Stimulated activated CD8-positive, alpha-beta memory T cell treated with anti-CD3 and anti-CD28 coated beads, Interleukin-7, amount 100 ng/mL, for 24 hours (primary cell): ENCODE measurements at places on chromosomes 7 and 10.

- DNase-seq: no peak
Observed at GRCh38 chr7:13731643-13732042, 257.8 kb downstream of the ETV1 start.

DNA sequence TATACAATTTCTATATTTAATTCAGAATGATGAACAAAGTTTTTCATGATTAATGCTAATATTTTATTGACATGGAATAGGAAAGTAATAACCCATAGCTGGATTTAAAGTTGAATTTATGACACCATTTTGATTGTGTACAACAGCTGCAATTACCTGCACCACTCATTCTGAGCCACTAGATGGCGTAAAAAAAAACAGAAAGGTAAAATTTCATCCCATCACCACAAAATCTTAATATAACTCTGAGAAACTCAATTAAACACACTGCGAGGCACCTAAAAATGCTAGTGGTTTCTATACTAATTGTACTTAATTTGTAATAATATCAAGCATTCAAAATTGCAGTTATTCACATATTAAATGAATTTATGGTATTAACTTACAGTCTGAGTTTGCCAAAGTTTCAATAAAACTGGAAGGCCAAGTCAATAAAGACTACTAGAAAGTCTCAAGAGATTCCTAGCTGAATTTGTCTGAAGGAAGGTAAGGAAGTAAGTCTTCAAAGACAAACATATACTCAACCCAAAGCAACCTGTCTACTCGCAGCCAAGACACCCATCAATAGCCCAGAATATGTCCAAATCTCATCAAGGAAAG lies 182.5 kb downstream of the SKAP2 start:
- no peak for DNase-seq

GRCh38 chr10:11261687-11262493 lies 244.2 kb downstream of the CELF2 start:
- DNase-seq: no peak

GRCh38 chr7:18515067-18515466 lies 19.5 kb downstream of the HDAC9 start:
- DNase-seq: no peak

GRCh38 chr10:129075508-129075907 lies 391.5 kb upstream of the MGMT start:
- no peak for DNase-seq

GRCh38 chr7:151311294-151311864 lies 30.2 kb upstream of the NUB1 start:
- DNase-seq: no peak

DNA sequence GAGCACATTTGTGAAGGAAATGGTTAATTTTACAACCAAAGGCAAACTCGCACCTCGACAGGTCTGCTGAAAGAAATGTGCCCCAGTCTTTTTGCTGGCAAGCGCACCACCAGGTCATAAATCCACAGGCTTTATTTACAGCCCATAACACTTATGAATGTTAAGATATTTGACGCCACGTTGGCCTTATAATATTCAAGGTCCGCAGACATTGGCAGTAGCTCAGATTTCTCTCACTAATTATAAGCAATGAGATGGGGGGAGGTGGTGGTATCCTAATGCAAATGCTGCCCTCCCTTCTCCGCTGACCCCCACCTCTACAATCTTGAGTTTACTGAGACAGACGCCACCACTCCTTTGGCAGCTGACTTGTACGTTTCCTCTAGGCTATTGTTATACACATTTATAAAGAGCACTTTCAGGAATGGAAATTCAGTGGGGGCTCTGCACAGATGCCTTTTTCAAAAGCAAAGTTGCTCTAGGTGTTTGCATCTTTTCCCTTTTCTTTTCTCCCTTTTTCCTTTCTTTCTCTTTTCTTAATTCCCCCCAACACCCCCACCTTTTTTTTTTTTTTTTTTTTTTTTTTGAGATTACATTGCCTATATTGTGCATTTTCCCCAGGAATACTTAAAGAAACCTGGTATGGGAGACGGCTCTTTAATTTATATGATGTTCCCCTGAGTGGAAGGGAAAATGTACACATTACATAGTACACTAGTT lies 6.7 kb downstream of the TCF7L2 start:
- DNase-seq: no peak

DNA sequence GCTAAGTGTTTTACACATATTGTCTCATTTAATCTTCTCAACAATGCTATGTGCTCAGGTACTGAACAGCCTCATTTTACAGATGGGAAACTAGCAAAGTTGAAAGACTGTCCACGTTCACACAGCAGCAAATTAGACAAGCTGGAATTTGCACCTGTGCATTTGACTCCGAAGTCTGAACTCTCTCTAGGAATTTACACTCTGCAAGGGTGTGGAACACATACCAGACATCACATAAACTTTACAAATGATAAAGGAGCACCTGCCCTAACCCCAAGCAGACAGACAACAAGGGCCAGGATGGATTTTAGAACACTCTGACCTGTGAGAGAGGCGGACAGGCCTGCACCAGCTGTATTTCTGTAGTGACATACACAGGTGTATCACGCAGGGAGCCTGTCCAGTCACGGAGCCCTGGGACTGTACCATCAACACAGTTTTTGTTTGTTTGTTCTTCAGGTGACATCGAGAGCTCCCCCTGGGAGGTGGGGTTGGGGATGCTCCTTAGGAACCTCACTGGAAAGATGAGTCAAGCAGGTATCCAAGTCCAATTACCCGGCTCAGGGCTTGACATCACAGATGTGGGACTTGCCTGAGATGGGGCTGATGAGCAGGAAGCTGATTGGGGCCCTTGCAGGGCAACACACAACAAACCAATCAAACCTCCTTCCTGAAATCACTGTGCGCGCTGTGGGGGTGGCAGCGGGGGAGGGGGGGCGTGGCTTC lies 31.0 kb downstream of the MKI67 start:
- DNase-seq: peak; percentile 9

GRCh38 chr7:44602576-44602910 lies 3.9 kb upstream of the OGDH start:
- no peak for DNase-seq

DNA sequence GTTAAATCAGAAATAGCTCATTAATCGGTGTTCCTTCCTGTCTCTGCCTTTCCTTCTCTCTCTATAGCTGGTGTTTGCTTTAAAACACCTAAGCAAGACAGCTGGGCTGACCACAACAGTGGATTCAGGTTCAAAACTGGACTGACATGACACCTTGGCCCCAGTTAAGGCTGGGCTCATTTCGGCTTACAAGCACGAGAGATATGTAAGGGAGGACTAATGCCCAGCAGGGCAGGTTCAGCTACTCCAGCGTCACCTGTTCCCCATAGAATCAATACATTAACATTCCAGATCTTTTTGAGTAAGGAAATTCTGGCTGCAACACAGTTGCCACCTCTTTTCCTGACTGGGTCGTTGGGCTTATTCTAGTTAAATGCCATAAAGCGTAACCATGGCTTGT lies 323.0 kb upstream of the AOAH start:
- DNase-seq: no peak

DNA sequence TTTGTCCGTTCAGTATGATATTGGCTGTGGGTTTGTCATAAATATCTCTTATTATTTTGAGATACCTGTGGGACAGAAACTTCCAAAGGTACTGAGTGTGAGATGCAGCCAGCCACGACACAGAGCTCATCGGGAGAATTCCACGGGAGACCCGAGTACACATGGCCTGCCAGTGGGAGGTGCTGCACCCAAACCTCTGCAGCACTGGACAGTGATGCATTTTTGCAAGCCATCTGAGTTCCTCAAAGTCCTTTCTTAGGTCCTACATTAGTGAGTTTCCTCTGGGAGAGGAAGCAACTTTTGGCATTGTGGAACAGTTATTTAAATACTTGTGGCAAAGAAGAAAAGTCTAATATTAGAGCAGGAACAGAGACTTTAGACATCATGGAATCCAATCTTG lies 77.5 kb downstream of the ARID5B start:
- DNase-seq: no peak

GRCh38 chr7:725223-726005 lies 1.1 kb upstream of the DNAAF5 start:
- DNase-seq: no peak

- no peak for DNase-seq
Observed at GRCh38 chr7:141113131-141113530, 39.3 kb downstream of the TMEM178B start.

DNA sequence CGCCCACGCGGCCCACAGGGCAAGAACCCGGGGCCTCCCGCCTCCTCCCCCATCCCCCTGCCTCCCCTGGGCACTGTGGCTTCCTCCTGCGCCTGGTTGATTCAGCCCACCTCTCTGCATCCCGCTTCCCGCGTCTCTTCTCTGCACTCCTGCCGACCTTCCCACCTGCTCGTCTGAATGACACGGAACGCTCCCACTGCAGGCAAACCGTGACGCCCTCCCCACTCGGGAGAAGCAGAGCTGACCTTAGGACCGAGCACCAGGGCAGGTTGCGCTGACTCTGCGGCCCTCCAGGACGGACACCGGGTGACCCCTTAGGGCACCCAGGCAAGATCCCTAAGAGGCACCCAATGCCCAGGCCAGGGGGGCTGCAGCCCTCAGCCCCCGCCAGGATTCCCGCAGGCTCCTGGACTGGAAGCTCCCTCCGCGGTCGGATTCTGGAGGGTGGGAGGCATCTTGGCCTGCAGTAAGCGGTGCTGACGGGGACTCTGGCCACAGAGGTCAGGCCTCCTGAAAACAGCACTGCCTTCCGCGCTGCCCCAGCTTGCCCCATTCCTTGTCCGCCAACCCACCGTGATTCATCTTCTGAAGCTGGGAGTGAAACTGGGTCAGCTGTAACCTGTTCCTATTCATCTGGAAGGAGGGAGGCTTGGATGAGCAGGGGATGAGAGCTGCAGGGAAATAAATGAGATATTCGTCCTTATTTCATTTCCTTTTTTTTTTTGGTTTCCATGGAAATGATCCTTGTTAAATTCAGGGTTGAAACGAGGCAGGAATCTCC lies 990 bp downstream of the CALML3 start:
- no peak for DNase-seq

DNA sequence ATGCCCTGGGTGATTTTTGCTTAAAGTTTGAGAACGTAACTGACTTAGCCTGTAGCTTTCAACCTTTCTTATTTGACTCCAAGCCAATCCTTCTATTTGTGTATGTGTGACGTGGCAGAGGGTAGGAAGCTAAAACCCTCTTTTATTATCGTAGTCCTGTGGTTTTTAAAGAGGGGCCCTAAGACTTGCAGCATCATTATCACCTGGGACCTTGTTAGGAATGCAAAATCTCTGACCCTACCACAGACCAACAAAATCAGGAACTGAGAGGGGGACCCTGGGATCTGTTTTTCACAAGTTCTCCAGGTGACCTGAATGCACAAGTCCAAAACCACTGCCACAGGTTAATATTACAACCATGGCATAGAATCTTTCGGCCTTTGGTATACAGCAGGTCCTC lies 80.1 kb downstream of the OSBPL3 start:
- DNase-seq: no peak

- no peak for DNase-seq
Observed at GRCh38 chr10:101816376-101816775, 1.9 kb downstream of the OGA start.

GRCh38 chr7:36209814-36210183 lies 56.7 kb downstream of the EEPD1 start:
- DNase-seq: no peak

DNA sequence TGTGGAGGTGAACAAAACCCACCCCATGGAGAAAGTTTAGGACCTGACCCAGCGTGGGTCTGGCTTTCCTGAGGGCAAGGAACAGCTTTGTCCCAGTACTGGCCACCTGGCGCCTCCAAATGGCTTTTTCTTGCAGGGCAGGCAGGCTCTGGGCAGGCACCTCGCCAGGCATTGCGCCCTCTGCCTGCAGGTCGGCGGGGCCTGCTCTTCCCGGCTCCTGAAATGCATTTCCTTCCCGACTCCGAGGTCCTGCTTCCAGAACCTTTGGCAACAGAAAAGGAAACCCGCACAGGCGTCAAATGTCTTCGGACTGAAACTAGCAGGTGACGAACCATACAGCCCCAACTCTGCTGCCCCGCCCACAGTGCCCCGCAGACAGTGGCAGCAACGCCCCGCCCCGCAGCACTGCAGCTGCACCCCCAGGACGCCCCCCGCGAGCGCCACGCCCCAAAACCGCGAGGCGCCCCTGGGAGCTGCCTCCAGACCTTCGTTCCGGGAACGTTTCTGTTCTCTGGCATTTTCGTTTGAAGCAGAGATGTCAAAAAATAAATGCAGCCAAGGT lies 65.5 kb downstream of the C10orf143 start:
- no peak for DNase-seq

DNA sequence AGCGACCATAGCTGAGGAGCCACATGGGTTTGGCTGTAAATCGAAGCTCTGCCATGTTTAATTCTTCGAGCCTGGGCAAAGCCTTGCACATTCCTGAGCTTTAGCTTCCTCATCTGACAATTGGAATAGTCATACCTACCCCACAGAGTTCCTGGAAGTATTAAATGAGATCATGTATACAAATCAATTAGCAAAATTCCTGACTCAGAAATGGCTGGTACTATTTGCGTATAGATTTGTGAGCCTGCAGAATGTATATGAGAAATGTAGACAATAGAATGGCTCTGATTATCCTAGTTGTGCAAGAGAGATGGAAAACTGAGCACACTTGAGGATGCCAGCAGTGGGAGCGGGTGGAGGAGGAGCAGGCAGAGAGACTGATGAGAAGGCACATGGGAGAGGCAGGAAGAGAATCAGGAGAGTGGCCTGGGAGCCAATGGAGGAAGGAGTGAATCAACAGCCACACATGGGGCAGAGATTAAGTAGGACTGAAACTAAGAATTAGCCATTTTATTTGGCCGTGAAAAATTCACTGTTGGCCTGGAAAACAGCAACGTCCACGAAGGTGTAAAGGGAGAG lies 128.0 kb upstream of the C1GALT1 start:
- no peak for DNase-seq

DNA sequence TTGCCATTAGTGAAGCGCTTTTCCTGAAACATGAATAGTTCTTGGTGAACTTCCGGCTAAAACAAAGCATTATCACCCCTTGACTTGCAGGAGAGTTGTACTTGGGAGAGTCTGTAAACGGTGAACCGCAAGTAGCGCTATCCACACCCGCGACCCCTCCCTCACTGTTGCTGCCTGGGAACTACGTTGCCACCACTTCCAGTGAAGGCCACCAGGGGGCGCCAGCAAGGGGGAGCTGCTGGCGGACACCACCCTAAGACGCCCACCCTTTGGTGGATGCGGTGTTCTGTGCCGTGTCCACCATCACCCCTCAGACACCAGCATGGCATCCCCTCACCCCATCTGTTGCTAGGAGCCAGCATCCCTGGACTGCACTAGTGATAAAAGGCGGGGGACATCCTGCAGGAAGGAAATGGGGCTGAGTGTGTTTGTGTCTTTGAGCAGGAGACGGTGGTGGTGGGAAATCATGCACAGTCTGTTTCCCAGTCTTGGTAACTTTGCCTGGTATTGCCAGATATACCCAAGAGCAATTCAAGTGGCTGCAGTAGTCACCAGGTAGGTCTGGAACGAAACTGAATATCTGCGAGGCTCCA lies 298.2 kb downstream of the FRMD4A start:
- peak; percentile 23 for DNase-seq

DNA sequence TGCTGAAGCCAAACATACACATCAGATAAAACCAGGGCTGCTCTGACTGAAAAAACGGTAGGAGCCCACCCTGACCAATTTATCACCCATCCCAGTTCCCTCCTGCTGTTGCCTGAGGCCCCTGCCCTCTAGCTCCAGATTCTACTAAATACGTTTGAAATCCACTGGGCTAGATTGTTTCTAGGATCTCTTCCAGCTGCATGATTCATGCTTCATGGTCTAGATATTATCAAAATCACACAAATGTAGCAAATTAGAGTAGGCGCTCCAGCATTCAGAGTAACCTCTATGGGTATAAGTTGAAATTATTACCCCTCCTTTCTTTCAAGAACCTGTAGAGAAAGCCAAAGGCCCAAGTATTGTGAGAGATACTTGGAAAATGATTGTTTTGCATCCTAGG lies 151.2 kb upstream of the FAM13C start:
- no peak for DNase-seq
